ENCODE measurements at places on chromosomes 4 and X. TPM values are rescaled to one million over a fixed set of nuclear protein-coding genes. Genes with fewer than 3 reads are reported as not detected.

Gene SOWAHD
- under 0.01 TPM for total RNA-seq

Gene KIAA0232
- 26.0 TPM for total RNA-seq

Gene NLGN4X
- total RNA-seq = 0.50 TPM

Gene USP17L27
- not detected for total RNA-seq

Gene XAGE1A
- total RNA-seq = not detected

All from nasal cavity respiratory epithelium epithelial cell of viscerocranial mucosa (primary cell).